Mucosa of descending colon (tissue), 3 donors: ENCODE measurements at places on chromosomes 3 and 15.

- no peak for DNase-seq
Observed at GRCh38 chr3:150455341-150455740, 47.2 kb downstream of the TSC22D2 start.

DNA sequence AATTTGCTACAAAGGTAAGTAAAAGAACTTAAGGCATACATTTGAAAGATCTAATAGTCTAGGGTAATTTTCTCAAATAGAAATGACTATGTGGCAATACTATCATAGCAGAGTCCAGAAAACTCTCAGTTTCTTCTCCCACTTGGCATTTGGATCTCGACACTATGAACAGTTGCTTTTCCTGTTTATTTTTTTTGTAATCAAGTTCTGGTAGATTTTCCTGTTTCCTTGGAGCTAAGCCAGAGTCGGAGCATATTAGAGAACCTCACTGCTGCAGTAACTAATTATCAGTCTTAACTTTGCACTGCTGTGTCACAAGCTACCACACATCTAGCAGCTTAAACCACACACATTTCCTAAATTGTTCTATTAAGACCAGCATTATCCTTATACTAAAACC, 44.9 kb upstream of the ZNF385D start:
- no peak for DNase-seq

GRCh38 chr3:156620260-156620659, 54.1 kb upstream of the TIPARP start:
- DNase-seq = no peak

DNA sequence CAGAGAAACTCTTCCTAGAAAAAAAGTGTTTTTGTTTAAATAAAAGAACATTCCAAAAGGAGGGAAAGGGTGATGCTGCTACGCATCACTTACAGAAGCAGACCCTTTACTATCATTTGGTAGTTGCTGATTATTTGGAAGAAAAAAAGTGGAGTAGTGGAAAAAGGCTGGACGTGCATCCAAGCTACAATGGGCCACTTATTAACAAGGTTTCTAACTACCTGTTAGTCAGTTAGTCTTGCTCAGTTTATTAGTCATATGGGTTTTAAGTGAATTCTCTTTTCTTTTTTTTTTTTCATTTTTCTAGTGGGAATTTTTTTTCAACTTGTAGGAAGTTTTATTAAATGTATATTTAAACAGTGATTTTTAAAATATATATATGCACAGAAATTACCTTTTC, 866.0 kb downstream of the MCTP2 start:
- DNase-seq = no peak

DNA sequence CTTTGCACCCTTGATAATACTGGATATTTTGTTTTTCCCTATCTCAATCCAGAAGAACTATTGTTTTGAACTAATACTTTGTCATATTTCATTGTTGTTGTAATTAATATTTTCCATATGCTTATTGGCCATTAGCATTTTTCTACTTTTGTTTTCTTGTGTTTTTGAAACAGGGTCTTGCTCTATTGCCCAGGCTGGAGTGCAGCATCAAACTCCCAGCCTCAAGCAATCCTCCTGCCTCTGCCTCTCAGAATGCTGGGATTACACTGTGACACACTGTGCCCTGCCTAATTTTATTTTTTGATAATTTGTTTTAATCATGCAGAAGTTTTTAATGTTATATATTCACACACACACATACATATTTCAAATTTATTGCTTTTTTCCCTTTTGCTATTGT, 3.4 kb upstream of the RPS27L start:
- DNase-seq = no peak

- no peak for DNase-seq
Observed at GRCh38 chr3:121667333-121667732, 6.6 kb upstream of the HCLS1 start.

- DNase-seq = no peak
Observed at GRCh38 chr3:149809699-149810098, 3.3 kb upstream of the RNF13 start.

- no peak for DNase-seq
Observed at GRCh38 chr3:184618811-184619210, 57.2 kb downstream of the EPHB3 start.

GRCh38 chr3:42659451-42660130, 6.1 kb downstream of the ZBTB47 start:
- no peak for DNase-seq

- no peak for DNase-seq
Observed at GRCh38 chr3:16113704-16114103, 60.8 kb upstream of the GALNT15 start.

DNA sequence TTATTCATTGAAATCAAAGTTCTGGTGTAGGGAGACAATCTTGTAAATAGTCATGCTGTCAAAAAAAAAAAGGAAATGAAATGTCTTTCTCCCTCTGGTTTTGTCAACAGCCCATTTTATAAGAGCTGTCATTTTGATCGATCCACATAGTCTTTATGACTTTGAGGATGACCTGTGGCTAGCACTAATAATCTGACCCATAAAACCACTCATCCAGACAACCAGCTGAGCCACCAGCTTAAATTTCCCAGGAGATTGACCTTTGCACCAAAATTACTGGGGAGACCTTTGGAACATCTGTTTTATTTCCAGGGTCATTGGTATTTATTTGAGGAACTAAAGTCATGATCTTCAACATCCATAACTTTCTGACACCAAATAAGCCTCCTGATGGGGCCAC, 98.5 kb upstream of the MME start:
- no peak for DNase-seq

GRCh38 chr3:129745253-129745652, 138.8 kb upstream of the PLXND1 start:
- DNase-seq = no peak
